Kidney glomerular epithelial cell (primary cell): ENCODE measurements at places on chromosomes 1 and 21.
A peak's percentile ranks its signal among the peaks of the same experiment; 100 is the strongest.

DNA sequence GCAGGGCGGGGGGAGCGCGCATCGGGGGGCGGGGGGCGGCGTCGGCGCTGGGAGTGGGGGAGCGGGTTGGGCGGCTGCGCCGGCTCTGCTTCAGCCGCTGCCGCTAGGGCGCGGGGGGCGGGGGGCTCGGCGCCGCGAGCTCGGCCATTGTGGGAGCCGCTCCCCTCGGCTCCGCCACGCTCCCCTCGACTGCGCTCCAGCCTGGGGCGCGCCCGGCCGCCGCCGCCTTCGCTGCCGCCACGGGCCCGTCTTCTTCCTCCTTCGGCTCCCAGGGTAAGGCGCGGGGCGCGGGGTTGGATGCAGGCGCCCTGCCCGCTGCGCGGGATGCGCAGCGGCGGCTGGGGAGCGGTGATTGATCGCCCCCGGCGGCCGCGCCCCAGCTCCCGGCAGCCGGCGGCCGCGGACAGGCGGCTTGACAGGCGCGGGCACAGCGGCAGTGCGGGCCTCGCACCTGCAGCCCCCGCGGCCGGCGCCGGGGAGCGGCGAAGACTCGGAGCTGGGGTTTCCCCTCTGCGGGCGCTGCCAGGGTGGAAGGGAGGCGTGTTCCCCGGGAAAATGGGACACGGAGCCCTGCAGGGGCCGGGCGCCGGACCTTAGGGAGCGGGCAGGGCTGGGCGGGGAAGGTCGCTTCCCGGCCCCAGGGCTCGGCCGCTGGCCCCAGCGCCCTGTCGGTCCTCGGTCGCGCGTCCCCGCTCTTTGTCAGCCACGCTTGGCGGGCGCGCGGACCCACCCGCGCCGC, 55.3 kb downstream of the NDUFS5 start:
- DNase-seq = no peak

DNA sequence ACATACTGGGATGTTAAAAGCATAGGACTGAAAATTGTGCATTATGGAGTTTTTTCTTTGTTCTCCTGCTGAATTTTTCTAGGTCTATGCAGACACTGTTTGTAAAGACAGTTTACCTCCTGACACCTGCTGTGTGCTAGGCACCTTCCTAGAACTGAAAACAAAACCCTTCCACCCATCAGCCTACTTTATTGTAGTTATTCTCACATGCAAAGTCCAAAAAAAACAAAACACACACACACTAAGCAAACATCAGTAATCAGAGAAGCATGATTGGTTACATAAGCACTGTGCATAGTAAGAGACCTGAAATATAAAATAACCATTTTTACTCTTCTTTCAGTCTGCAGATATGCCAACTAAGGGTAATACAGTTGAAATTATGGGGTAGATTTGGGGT, 195.1 kb downstream of the CRB1 start:
- DNase-seq = no peak

DNA sequence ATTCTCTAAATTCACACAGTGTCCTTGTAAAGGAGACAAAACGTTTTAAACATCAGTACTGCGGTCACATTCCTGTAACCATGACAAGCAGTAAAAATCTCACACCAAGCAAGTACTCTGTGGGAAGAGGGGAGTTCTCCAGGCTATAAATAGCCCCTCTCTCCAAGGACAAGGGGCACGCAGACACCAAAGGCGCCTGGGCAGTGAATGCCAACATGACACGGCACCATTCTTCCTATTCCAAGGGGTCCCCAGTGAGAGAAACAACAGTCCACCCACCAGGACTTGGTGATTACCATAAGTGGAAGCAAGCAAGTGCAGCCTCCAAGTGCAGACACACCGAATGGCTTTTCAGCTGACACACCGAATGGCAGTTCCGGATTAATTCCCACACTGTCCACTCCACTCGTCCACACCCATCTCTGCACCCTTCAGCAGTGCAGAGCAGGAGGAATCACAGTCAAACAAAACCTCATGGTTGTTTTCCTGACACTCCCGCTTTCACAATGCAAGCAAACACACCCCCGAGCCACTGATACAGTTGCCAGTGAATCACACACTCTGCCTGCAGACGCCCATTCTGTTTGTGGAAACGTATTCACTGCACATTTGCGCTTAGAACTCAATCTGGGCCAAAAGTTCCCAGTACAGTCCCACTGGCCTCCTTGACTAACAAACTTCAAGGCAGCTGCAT, 1.8 kb downstream of the PTTG1IP start:
- peak; percentile 28 for DNase-seq

GRCh38 chr21:29499734-29500343, 201.1 kb downstream of the BACH1 start:
- DNase-seq = no peak

DNA sequence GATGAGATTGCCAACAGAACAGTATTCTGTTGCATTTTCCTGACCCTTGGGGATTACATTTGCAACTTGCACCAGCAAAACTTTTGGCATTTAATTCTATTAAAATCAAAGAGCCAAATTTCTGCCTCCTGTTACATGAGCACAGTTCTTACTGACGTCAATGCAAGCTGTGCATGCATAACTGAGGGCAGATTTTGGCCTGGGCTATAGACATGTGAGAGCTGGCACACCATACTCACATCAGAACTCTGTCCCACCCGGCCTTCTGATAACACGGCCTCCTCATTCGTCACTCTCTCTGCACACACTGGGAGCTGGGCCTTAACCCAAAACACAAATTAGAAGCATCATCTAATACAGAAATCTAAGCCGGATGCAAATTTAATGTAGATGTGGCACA, 31.5 kb downstream of the PAPPA2 start:
- DNase-seq = no peak

GRCh38 chr1:199312626-199313025, 673.8 kb downstream of the PTPRC start:
- no peak for DNase-seq

DNA sequence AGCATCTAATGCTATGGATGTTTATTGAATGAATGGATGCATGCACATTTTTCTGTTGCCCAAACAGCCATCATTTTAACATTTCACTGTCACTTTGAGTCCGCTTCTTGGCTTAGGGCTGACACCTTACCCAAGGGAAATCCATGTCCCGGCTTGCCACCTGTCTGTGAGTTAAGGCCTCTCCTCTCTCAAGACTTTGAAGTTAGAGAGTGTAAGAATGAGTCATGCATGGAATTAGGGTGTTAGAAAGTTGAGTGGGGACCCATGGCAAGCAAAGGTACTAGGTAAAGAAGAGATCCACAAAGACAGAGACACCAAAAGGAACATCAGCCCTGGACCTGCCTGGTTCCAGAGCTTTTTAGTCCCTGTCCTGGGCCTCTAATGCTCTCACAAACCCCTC, 35.1 kb downstream of the ATP1A1 start:
- no peak for DNase-seq

- DNase-seq = no peak
These were observed 16.7 kb downstream of the CD247 start for GRCh38 chr1:167501515-167502191.

DNA sequence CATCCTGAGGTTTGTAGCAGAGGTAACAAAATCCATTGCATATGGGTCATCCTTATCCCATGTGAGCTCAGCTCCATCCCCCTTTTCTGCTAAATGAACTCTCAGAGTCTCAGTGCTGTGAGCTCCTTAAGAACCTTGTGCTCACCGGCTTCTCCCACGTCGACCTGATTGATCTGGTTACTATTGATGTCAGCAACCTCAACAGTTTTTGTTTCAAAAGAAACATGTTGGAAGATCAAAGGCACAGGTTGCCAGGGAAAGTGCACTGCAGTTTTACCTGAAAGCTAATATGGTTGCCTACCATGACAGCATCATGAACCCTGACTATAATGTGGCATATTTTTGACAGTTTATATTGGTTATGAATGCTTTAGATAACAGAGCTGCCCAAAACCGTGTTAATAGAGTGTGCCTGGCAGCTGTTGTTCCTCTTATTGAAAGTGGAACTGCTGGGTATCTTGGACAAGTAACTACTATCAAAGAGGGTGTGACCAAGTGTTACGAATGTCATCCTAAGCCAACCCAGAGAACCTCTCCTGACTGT, 131.4 kb downstream of the HS2ST1 start:
- no peak for DNase-seq

GRCh38 chr1:26733982-26734381, 38.2 kb downstream of the ARID1A start:
- DNase-seq = peak; percentile 22

DNA sequence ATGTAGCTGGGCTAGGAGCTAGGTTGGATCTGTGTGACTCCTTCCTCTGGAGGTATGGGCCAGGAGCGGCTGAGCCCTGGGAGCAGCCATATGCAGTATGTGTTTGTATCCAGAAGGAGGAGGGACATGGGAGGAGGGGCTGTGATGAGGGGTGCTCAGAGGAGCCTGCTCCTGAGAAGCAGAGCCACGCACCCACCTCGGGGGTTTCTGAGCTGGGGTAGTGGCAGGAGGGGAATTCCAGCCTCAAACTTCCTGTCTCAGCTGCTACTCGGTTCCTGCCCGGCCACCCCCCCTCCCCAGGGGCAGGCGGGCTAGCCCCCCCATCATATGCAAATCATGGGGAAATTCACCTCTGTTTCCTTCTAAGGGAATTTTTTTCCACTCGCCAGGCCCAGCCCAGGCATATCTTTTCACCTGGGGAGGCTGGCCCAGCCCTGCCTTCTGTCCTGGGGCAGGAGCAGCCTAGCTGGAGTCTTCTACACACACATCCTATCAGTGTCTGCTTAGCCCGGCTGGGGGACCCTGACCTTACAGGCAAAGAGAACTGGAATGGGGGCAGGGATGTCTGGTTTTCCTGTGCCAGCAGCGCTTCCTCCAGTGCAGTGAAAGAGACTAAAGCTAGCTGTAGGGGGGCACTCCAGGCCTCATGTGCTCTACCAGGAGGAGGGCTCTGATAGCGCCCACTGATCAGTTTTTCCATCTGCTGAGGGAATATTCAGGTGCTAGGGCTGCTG, 3.0 kb downstream of the ZC3H12A start:
- peak; percentile 75 for DNase-seq

GRCh38 chr1:186948535-186948934, 119.8 kb downstream of the PLA2G4A start:
- DNase-seq = peak; percentile 3

GRCh38 chr1:25799935-25800702, at the start of gene SELENON:
TSS of gene SELENON (plus strand) at chr1:25800193. CDS start at chr1:25800231, 38 bp downstream.
- peak; percentile 4 for DNase-seq

DNA sequence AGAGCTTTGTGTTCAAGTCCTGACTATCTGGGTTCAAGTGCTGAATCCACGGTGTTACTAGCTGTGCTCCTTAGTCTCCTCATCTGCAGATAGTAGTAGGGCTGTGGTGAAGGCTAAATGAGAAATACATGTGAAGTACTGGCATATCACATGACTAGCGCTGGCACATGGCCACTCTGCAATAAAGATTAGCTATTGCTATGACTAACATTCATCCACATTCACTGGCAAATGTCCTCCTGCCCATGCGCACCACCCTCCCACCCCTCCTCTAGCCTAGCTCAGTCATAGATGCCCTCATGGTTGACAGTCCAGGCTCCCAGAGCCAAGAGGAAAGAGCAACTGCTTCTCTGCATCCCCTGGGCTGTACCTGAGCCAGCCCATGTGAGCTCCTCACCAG, 8.5 kb upstream of the COL8A2 start:
- peak; percentile 93 for DNase-seq
